ENCODE measurements at places on chromosomes 13 and 19. TPM values are rescaled to one million over a fixed set of nuclear protein-coding genes. Genes with fewer than 3 reads are reported as not detected.

The ERICH4 gene
- total RNA-seq = not detected

DNA sequence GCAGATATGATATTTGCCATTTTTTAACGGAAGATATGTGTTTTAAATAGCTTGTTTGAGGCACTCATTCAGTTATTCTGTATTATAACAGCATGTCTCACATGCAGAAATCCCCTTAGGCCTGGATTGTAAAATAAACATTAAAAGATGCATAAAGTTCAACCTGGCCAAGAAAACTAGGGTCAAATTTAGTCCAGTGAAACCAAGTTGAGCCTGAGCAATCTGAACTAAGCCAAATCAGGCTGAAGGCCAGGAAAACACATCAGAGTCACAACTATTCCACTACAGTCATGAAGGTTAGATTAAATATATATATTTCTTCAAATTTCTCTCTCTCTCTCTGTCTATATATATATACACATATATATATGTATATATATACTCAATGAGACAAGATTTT lies 504.8 kb downstream of the SLITRK1 start:
- DNase-seq = no peak

GRCh38 chr19:5711713-5712161 lies 8.2 kb downstream of the LONP1 start:
- DNase-seq = no peak

The GPR12 gene
- total RNA-seq = 0.17 TPM

GRCh38 chr13:28529836-28530235 lies 34.9 kb upstream of the FLT1 start:
- no peak for DNase-seq

- DNase-seq = no peak
Measured at GRCh38 chr13:114334305-114335053, 20.2 kb downstream of the CHAMP1 start.

GRCh38 chr13:24053519-24054251 lies 106.8 kb upstream of the SPATA13 start:
- no peak for DNase-seq

The PODNL1 gene
- 0.66 TPM for total RNA-seq

The ZFR2 gene
- not detected for total RNA-seq

- no peak for DNase-seq
Measured at GRCh38 chr13:49404703-49405020, 39.2 kb downstream of the CAB39L start.

DNA sequence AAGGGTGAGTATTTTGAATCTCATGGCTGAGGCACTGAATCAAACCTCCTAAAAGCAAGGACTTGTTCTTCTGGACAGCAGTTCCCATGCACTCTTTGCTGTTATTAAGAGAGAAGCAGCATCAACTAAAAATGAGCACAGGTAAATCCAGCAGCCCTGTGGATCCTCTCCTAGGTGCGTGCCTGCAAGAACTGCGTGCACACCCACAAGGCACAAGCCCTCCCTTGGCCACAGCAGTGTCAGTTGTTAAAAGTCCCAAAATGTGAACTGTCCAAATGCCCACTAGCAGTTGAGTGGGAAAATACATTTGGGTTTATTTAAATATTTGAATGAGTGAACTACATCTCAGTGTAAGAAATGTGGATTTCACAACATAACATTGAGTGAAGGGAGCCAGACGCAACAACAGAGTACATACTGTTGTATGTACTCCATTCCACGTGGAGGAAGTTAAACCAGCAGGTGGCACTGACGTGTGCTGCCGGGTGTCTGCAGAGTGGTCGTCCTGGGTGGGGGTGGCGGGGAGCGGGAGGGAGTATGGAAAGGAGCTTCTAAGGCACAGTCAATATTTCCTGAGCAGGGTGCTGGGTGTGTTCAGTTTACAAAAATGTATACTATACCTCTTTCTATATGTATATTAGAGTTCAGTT lies 266.4 kb downstream of the NALCN start:
- DNase-seq = no peak

- DNase-seq = peak; percentile 94
Measured at GRCh38 chr19:11963566-11964355, 1.1 kb upstream of the ZNF763 start.

DNA sequence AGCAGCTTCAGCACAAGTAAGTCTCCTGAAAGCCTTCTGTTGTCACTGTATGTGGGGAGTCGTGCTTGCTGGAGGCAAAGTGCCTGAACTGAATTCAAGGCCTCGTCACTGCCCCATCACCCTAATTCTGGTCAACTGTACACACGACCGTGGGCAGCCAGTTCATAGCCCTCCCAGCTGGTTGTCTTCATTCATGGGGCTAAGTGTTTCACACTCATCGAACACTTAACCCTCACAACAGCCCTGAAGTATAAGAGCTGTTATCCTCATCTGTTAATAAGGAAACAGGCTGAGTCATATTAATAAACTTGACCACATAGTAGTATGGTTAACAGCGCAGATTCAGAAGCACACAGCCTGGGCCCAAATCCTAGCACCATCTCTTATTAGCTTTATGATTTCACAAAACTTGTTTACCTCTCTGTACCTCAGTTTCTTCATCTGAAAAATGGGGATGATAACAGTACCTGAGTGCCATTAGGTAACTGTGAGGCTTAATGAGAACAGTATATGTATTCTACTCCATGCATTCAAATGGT lies 66.7 kb downstream of the CDADC1 start:
- DNase-seq = no peak

The TMEM59L gene
- 2.4 TPM for total RNA-seq

Measured in esophagus muscularis mucosa (tissue), 4 donors.